ENCODE measurements at places on chromosomes 4 and X.

DNA sequence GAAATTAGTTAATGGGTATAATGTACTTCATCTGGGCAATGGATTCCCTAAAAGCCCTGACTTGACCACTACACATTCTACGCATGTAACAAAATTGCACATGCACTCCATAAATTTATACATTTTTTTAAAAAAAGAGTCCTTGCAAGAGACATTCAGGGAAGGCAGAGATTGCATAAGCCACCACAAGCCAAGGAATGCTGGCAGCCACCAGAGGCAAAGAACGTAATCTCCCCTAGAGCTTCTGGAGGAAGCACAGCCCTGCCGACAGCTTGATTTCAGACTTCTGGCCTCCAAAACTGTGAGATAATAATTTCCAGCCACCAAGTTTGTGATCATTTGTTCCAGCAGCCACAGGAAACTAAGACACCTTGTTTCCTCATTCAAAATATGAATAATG is 185.6 kb upstream of the GALNT7 start:
- DNase-seq: no peak

DNA sequence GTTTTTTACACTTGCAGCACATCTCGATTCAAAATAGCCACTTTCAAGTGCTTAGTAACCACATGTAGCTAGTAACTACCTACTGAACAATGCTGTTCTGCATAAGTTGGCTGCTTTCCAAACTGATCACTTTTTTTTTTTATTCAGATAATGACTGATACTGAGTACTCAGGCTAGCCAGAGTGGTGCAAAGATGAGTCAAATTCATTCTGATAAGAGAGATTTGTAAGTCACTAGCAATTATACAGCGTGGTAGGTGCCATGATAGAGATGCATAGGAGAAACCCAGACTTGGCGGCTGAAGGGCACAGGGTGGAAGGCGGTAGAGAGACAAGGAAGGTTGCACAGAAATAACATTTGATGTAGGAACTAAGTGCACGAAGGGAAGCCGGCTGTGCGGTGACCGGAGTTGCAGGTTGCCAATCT is 357 bp upstream of the IGBP1 start:
- DNase-seq: peak; percentile 65

- DNase-seq: no peak
Measured at GRCh38 chr4:2337131-2337723, 75.3 kb upstream of the MXD4 start.

DNA sequence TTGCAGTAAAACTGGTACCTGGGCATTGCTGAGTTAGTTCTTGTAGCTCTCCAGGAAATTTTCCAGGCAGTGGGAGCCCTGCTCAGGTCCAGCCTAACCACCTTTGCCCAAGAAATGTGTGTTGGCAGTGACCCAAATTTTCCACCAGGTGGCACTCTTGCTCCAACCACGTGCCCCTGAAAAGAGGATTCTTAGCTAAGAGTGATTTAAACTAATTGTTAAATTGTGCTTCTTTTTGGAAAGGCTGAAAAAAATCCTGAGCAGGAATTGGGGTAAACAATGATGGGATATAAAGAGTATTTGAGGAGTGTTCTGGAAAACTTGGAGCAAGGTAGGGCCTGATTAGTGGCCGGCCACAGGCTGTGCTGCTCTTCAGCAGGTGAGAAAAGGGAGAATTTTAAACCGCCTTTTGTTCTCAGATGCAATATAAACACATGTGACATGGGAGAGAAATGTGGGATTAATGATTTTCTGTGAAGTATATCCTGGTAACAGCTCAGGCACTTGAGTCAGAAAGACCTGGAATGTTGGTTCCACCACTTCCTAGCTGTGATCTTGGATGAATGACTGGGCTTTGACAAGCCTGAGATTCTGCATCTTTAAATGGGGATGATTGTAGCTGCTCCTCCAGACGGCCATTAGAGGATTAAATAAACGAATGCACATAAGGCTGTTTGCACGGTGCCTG is 219.6 kb downstream of the PTTG2 start:
- no peak for DNase-seq

GRCh38 chrX:132488180-132488705 is 595 bp downstream of the MBNL3 start:
- DNase-seq: no peak

- DNase-seq: no peak
Measured at GRCh38 chrX:39322496-39322895, 521.2 kb downstream of the MID1IP1 start.

GRCh38 chrX:111394569-111394968 is 17.4 kb downstream of the DCX start:
- no peak for DNase-seq

GRCh38 chrX:145190801-145191389 is 56.4 kb upstream of the SPANXN1 start:
- DNase-seq: no peak

- DNase-seq: no peak
Measured at GRCh38 chr4:153955327-153955726, 166.4 kb upstream of the SFRP2 start.

- no peak for DNase-seq
Measured at GRCh38 chr4:150421612-150422011, 160.3 kb upstream of the MAB21L2 start.

DNA sequence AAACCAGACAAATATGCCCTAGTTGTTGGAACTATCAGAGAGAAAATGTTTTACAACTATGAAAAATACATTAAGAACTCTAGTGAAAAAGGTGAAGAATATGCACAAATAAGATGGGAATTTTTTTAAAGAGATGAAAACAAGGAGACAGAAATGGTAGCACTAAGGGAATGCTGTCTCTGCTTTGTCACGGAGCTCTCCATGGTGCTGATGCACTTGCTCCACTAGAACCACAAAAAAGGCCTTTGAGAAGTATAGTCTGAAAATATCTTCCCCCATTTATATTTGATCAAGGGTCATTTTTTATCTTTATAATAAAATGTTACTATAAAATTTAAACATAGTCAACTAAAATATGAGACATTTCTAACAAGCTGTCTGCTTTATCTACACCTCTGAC is 1655.5 kb upstream of the AGA start:
- no peak for DNase-seq

DNA sequence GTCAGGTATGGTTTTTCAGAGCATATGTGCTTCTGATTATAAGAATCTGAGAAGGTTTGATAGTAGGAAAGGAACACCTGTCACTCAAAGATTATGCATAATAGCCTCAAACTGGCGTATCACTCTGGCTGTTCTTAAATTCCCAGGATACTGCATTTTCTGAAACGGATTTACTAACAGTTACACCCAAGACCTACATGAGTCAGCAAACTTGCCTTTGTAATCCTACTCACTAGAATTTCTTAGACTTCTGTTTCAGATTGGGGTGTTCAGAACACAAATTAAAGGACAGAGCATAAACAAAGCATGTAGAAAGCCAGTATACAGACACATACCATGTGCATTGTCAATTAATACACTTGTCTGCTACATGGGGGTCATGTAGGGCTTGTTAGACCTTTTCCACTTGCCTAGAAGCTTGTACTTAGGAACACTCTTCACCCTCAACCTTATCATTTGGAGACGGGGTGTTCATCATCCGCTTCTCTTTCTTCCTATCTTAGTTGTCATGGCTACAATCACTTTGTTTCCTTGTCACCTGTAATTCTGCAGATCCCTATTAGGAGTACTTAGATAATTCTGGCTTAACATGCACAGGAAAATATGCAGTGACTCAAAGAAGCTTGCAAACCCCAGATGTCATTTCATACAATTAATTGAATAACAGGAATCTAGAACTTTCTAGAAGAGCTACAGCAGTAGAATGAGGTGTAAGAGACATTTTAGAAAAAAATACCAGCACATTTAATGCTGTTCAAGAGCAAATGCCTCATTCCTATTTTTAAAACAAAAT is 593.0 kb upstream of the TENM3 start:
- no peak for DNase-seq

- DNase-seq: no peak
Measured at GRCh38 chrX:44157283-44157682, 184.1 kb upstream of the NDP start.

DNA sequence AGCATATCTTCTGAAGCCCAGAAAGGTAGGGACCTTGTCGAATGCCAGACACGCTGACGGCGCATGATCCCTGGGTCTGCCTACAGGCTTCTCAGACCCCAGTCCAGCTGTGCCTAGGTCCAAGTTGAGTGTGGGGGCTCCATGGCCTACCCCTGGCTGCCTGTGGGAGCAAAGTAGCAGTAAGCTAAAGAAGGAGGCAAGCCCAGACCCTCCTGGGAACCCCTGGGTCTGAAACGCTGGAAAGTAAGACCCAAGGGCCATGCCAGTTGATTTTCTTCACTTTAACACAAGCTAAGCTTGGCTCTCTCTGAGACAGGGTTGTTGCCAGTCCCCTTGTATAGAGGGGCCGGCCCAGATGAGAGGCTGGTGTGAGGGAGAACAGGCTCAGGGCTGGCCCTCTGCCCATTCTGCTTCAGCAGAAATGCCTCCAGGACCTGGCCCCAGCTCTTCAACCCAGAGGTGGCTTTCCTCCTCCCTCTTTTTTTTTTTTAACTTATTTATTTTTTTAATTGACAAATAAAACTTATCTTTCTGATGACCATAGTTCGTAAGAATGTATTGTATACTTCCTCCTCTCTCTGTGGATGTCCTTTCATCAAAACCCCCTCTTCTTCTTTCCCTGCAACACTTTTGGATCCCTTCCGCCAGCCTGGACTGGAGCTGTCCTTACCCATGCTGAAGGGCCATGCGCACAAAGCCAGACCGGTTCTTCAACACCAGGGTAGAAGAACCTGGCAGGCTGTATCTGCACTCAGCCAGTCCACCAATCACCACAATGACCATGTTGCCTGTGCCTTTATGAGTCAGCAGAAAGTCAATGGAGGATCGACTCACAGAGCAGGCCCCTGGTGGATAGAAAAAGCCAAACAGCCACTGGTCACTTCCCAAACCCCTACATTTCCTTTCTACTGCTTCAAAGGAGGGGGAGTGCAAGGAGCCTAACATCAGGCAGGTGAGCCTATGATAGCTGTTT is 7.1 kb downstream of the AWAT2 start:
- no peak for DNase-seq

DNA sequence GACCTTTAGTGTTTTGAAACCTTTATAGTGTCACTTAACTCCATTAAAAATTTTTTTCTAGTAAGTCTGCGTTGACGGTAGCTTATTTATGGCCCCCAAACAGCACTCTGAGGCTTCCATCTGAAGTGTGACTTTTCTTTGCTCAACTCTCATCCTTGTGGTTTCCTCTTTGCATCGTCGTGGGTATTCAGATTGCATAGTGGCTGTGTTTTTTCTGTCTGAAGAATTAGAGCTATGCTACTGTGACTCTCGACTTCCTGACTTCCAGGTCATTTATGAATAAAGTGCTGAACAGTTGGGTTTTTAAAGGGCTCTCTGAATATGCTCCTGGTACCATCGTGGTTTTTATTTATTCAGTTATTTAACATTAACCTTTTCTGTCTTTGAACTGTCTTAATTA is 44.9 kb downstream of the JADE1 start:
- DNase-seq: no peak

GRCh38 chr4:113987382-113987941 is 8.0 kb upstream of the ARSJ start:
- no peak for DNase-seq

DNA sequence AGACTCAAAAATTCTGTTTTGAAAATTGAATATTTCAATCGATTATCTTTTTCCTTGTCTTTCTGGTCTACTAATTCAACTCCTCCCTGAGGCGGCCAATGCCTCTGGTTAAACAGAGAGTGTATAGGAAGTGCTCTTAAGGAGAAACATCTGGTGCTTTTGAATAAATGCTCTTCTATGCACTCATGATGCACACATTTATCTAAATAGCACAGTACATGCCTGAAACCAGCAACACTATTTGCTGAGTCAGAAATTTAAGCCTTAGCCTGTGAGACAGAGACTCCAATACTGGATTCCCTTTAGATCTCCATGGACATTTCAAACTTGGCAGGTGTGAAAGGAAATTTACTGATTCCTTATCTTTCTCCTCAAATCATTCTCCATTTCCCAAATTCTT is 118.6 kb downstream of the SLIT2 start:
- no peak for DNase-seq

Measured in SHP77 treated with DMSO at 0.1 percent for 48 hours (cell line).